ENCODE measurements at places on chromosomes 12 and 14.

- no peak for DNase-seq
These were observed 406 bp downstream of the PARP2 start for GRCh38 chr14:20343862-20344220.

- no peak for DNase-seq
These were observed 28.5 kb upstream of the SRGAP1 start for GRCh38 chr12:63816031-63816430.

GRCh38 chr14:25086081-25086480 lies 36.1 kb upstream of the STXBP6 start:
- no peak for DNase-seq

DNA sequence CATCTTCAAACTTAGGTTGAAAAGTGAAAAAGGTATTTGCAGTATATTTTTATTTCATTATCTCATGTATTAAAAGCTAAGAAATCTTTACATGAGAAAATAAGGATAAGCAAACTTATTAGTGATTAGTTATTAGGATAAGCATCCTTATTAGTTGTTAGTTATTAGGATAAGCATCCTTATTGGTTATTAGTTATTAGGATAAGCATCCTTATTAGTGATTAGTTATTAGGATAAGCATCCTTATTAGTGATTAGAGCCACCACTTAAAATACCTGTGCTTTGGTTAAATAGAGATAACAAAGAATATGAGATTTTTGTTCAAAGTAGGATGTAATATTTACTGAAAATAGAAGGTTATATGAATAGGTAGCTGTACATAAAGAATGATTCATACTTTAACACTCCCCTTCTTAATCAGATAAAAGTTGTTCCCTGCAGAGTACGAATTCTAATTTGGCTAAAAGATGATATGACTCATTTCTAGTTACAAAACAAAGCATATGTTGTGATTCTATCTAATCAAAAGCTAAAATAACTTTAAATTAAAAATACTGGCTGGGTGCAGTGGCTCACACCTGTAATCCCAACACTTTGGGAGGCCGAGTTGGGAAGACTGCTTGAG lies 56.4 kb downstream of the KDM5A start:
- DNase-seq, result no peak

GRCh38 chr12:93684716-93685115 lies 7.5 kb downstream of the CRADD start:
- no peak for DNase-seq

DNA sequence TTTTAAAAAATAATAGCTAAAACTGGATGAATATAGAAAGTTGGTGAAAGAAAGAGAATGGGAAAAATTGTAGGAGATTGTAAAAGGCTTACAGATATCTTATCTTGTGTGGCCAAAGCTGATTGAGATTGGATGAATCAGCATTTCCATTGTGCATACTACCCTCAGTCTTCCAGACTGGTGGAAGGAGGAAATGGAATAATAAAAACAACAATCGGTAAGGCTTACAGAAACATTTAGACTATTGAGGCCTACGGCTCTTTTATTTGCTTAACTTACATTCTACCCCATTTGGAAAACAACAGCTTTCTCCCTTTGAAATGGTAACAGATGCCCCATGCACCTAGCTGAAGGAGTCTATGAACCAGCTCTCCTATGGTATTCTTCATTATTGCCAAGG lies 129.8 kb downstream of the PTPRB start:
- DNase-seq, result peak; percentile 50

DNA sequence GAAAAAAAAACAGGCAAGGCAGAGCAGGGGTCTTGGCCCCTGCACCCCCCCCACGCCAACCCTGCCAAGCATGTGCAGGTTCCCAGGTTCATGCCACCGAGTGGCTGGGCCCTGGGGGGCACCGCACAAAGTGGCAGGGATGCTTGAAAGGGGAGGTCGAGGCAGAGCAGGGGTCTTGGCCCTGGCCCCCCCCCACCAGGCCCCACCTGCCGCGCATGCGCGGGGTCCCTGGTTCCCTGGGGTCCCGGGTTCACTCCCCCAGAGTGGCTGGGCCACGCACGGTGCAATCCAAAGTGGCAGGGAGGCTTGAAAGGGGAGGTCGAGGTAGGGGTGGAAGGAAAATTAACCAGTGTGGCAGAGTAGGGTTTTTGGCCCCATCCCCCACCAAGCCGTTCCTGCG lies 312.2 kb downstream of the ALG10 start:
- no peak for DNase-seq

DNA sequence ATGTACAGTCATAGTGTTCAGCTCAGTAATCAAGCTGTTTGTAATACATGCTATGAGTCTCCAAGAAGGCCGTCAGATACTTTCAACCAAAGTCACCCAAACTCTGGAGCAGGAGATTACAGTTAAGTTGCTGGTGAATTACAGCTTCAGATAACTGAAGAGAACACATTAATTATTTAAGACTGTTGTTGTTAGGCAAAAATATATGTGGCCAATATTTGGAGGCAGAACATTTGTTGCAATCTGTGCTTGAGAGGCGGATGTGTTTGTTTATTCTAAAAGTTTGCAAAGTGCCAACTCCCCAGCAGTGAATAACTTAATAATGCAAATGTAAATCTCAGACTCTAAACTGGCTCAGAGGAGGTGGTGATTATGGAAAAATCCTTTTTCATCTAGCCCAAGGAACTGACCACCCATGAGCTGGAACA lies 300.7 kb upstream of the TBX3 start:
- no peak for DNase-seq

DNA sequence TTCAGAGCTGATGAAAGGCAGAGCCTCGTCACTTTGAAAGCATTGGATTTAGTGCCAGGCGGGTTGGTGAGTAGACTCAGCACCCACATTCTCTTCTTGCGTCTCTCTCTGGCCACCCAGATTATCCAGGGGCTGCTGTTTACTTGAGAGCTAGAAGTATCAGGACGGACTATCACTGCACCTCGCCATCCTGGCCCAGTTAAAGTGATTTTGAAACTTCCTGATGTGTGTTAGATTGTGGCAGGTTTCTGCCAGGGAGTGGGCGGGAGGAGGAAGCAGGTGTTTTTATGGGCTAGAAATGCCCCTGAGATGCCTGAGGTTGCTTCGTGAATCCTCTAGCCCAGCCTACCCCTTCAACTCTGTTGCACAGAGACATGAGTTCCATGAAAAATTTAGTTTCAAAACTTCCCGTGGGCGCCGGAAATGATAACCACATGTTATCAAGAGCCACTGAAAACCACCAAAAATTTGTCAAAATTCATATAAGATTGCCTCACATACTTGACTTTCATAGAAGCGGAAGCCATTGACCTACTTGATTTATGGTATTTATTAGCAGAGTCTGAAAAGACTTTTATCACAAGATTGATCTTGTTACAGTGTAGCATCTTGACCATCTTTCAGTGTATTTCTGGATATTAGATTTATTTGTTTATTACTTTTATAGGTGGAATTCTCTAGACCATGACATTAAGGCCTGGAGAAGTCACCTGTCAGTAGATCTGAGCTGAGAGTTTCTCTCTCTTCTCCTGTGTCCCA lies 466.0 kb downstream of the RAD51B start:
- no peak for DNase-seq

- peak; percentile 57 for DNase-seq
These were observed 96.0 kb upstream of the PCED1B start for GRCh38 chr12:46983393-46983793.

GRCh38 chr12:25716842-25717241 lies 163.8 kb upstream of the LMNTD1 start:
- no peak for DNase-seq

All from Caki2 (cell line).